ENCODE measurements at places on chromosomes 3 and 15. TPM values are rescaled to one million over a fixed set of nuclear protein-coding genes. Genes with fewer than 3 reads are reported as not detected.
A peak's percentile ranks its signal among the peaks of the same experiment; 100 is the strongest.

DNA sequence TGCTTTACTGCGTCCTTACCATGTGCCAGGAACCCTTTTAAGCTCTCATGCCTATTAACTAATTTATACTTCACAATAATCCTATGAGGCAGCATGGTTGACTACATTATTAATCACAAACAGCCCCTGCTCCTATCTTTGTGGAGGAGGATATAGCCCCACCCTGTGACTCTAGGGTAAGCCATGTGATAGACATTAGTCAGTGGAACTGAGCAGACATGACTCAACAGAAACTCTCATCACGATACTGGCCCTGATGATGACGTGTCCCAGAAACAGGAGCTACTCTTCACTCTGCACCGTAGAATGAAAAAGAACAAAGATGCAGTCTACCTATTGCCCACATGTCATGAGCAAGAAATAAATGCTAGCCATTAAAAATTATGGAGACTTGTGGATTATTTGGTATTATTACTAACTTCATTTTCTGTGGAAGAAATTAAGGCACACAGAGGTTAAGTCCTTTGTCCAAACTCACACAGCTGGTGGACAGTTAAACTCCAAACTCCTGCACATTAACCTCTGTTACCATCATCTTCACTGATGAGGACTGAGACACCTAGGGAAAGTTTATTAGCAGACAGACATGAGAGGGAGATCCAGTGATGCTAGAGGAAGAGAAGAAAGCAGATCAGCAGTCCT is 51.2 kb downstream of the CFAP20DC start:
- DNase-seq, result no peak

DNA sequence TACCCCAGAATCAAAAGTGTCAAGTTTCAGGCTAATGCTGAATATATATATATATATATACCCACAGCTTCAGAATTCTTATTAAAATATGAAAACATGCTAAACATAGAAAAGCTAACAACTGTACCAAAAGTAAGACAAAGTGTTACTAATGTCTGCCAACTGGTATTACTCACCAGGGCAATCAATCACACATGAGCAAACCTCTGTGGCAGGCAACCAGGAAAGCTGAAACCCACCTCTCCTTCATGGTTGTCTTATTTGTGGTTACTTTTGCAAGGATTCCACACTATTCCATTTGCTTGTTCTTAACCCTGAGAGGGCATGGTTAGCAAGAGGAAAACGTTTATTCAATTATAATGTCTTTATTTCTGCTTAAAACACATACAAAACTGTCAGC is 512.3 kb upstream of the MDFIC2 start:
- no peak for DNase-seq

- peak; percentile 80 for DNase-seq
Observed at GRCh38 chr15:72199721-72200212, 2.2 kb upstream of the GRAMD2A start.

- no peak for DNase-seq
Observed at GRCh38 chr3:94524102-94524919, 461.4 kb downstream of the NSUN3 start.

- DNase-seq, result peak; percentile 29
Observed at GRCh38 chr3:139427283-139428060, 38.0 kb upstream of the COPB2 start.

GRCh38 chr3:155334914-155335723 is 41.6 kb upstream of the STRIT1 start:
- peak; percentile 63 for DNase-seq

DNA sequence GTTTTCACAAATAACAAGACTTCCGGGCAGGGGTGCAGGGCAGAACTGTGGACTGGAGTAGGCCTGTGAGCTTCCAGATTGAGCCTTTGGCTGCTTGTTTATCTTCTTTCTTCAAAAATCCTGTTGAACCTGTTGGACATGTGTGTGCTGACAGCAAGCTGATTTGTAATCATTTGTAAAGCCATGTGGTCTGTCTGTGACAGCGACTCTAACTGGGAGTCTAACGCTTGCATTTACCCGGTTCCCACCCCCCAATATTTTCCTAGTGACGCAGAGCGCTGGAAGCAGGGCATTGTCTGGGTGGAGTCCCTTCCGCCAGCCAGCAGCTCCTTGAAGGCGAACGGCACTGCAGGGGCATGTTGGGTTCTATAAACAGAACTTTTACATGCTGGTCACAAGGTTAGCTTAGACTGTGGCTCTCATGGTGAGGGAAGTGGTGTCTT is 85.7 kb upstream of the MYZAP start:
- DNase-seq, result peak; percentile 1

- DNase-seq, result no peak
Observed at GRCh38 chr3:2106438-2106837, 7.8 kb downstream of the CNTN4 start.

DNA sequence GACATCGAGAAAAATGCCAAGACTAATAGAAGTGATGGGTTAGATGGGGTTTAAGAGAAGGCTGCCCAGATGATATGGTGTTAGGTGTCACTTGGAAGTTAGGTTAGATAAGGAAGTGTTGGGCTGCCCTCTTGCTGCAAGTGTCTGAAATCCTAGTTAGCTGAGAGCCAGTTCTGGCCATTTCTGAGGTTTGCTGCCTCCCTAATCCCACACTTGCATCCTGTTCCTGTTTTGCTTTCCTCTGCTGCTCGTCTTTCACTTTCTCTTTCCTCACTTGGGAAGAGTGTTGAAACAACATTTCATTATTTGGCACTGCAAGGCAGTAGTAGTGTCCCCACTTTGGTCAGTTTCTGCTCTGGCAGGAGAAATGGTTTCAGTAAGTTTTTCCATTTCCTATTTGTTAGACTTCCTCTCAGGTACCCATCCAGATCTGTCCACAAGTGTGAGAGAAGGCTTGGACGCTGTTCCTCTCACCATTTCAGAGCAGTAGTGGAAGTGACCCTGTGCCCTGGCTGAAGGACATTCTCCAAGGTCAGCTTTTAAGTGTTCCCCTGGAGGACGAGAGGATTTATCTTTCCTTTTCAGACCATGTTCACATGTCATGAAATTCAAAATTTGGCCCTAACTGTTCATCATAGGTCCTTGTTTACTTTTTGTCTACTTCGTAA is 93.3 kb downstream of the ADAMTSL3 start:
- DNase-seq, result no peak

DNA sequence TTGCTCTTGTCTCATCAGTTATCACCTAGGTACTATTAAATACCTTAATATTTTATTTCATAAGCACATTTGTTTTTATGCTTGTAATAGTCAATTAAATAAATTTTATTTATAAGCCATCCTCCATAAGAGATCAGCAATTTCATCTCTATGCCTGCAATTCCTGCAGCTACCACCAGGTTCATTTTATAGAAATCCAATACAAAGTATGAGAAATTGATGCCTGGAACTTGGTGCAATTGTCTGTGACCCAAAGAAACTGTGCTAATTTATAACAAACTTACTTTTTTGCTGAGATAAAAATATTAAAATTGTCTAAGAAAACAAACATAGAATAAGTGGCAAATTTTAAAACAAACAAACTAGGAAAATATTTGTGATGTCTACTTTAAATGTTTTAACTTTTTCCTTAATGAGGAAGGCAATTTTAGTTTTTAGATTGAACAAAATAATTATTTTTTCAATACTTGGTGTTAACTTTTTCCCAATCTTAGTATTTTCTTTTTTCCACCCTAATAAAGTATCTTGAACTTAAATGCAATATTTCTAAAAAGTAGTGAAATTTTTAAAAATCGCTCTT is 1026.6 kb downstream of the ROBO1 start:
- no peak for DNase-seq

DNA sequence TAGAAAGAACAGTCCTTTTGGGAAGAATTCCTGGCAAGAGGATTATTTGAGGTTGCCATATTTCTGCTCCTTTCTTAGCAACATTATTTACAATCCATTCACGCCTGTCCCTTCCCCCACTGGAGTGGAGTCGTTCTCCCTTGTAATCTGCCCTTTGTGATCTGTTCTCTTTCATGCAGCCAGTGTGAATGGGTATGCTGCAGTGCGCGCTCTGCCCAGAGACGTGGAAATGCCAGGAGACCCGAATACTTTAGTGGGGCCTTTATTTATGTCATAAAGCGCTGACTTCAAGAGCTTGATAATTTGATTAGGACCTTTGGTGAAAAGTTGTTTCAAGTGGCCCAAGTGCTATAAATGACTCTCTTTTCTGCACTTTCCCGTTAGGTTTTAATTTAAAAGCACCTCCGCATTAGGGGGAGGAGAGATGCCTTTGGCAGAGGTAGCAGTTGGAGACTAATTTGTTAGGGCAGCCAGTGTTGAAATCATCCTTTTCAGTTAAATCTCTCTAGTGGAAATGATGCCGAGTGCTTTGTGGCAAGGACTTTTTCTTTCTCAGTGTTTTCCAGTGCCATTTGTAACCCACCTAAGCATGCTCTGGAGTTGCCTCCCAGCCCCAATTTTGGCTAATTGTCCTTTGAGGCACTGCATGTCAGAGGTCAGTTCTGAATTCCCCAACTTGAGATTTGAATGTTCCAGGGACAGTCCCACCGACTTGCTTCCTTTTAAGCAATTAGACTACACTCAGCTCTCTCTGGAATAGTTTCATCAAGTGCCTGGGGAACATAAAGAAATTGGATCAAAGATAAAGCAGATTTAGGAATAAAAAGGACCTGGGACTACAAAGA is 52.4 kb downstream of the PSMD6 start:
- DNase-seq, result no peak

- peak; percentile 41 for DNase-seq
Observed at GRCh38 chr15:60362321-60363086, 35.3 kb downstream of the ANXA2 start.

- DNase-seq, result no peak
Observed at GRCh38 chr3:108060331-108060730, 30.5 kb downstream of the CD47 start.

- DNase-seq, result no peak
Observed at GRCh38 chr3:108099244-108099643, 8.4 kb upstream of the CD47 start.

DNA sequence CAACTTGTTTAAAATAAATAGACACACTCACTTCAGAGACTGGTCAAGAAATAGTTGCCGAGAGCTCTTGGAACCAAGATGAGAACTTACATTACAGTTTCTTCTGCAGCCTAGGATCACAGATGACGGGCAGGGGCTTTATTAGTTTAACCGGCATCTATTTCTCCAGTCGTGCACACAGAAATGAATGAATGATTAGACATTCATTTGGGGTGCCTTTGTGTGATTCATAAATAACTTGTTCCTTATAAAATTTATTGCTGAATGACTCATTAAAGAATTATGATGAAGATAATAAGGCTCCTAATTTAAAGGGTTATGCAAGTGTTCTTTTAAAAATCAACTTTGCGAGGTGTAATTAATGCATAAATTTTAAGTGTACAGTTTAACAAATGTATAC is 20.8 kb downstream of the NFKBIZ start:
- no peak for DNase-seq

GRCh38 chr3:108603691-108604090 is 14.2 kb downstream of the DZIP3 start:
- peak; percentile 52 for DNase-seq

- DNase-seq, result no peak
Observed at GRCh38 chr3:104879919-104880318, 486.8 kb upstream of the ALCAM start.

DNA sequence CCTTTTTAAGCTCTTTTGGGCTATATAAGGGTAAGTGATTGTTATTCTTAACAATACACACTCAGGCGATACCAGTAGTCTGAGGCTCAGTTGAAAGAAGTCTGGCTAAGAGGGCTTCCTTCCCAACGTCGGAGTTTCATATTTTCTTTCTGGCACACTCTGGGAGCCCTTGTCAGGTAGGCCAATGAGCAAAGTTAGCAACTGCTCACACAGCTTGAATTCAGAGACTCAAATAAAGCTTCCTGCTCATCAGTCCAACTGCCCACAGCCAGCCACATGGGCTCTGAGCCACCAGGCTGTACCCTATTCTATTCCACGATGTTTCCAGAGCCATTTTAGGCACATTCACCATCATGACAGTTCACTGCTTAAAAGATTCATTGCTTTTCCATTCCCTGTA is 155.1 kb upstream of the TBL1XR1 start:
- no peak for DNase-seq

GRCh38 chr3:126354776-126355175 is 2.4 kb downstream of the KLF15 start:
- no peak for DNase-seq

DNA sequence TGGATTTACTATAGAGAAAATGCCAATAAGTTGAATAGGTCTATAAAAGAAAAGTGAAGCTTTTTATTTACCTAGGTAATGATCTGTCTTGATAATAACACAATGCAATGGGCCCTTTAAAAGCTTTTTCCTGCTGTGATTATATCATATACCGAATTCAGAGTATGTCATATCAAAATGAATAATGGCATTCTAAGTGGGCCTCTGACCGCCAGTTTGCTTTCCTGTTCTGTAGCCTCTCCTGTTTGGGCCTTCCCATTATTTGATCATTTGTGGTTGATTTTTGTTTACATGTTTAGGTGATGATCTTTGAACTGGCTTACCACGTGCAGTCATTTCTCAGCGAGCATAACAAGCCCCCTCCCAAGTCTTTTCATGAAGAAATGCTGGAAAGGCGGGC is 14.9 kb downstream of the EIF2AK4 start:
- no peak for DNase-seq

GRCh38 chr15:80214910-80215309 is 37.1 kb downstream of the CTXND1 start:
- no peak for DNase-seq

GRCh38 chr3:49689046-49689907 is at the start of the genes MST1 and RNF123:
TSS of gene MST1 (minus strand) at chr3:49689474. CDS start at chr3:49688691, 783 bp downstream.
TSS of gene RNF123 (plus strand) at chr3:49689557. CDS start at chr3:49691166, 1,609 bp downstream.
- peak; percentile 93 for DNase-seq

DNA sequence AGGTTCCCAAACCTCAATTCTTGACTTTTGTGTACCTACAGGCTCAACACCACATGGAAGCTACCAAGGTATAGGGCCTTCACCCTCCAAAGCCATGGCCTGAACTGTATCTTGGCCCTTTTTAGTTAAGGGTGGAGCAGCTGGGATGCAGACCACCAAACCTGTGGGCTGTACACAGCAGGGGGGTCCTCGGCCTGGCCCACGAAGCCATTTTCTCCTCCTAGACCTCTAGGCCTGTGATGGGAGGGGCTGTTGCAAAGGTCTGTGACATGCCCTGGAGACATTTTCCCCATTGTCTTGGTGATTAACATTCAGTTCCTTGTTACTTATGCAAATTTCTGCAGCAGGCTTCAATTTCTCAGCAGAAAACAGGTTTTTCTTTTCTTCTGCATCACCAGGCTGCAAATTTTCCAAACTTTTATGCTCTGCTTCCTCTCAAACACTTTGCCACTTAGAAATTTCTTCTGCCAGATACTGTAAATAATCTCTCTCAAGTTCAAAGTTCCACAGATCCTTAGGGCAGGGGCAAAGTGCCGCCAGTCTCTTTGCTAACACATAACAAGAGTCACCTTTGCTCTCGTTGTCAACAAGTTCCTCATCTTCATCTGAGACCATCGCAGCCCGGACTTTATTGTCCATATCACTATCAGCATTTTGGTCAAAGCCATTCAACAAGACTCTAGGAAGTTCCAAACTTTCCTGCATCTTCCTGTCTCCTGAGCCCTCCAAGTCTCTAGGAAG is 90.9 kb upstream of the PLXND1 start:
- no peak for DNase-seq

GRCh38 chr3:194329583-194329965 is 21.6 kb downstream of the CPN2 start:
- DNase-seq, result no peak

The SI gene
- not detected for total RNA-seq

The CFAP92 gene
- total RNA-seq, result 0.18 TPM

The TMEM89 gene
- not detected for total RNA-seq

The CAND2 gene
- 0.31 TPM for total RNA-seq

The CSPG4 gene
- not detected for total RNA-seq

The DAZL gene
- not detected for total RNA-seq

The RLBP1 gene
- total RNA-seq, result not detected

The PRTG gene
- total RNA-seq, result not detected

The ARGFX gene
- not detected for total RNA-seq

The SH3GL3 gene
- total RNA-seq, result not detected

The ST8SIA2 gene
- total RNA-seq, result not detected
